ENCODE measurements at places on chromosomes 2 and 18. TPM values are rescaled to one million over a fixed set of nuclear protein-coding genes. Genes with fewer than 3 reads are reported as not detected.

DNA sequence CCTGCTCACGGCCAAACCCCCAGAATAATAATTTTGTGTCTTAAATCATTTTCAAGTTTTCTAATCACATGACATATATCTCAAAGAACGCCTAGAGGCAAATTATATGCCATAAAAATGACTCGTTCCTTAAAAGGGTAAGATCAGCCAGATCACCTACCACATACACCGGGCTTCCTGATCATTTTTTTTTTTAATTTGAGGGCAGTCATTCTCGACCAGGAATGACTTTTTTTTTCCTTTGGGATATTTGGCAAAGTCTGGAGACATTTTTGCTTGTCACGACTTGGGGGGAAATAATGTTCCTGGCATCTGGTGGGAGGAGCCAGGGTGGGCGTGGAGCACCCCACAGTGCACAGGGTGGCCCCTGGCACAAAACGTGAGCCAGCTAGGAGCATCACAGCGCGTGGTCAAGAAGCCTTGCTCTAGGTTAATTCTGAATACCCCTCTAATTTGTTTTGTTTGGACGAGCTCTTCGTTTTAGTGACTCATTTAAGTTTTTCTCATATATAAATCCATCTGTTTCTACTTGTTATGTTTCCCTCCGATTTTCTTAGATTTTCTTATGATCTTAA, 94.9 kb downstream of the TWIST2 start:
- H3K36me3 ChIP-seq, result no peaks in the 10 kb centered on the region
- no peak overlapping the region for H3K4me3 ChIP-seq
- H3K4me1 ChIP-seq, result no peaks in the 10 kb centered on the region
- H3K27me3 ChIP-seq, result no peaks in the 10 kb centered on the region

DNA sequence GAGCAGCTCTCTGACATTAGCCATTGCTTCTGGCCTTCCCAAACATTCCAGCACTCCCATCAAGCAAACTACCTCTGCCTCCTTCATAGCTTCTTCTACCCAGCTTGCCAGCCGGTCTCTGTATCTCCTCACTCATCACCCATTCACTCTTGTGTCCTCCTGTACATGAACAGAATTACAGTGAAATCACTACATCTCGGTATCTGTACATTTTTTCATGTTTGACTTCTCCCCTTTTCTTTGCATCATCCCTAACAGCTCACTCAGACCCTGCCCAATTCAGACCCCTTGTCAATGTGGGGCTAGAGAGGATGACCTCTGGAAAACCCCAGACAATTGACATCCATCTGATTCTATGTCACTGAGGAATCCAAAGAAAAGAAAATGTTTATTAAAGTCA, 335.8 kb downstream of the TNS1 start:
- no peaks in the 10 kb centered on the region for H3K36me3 ChIP-seq
- no peaks in the 10 kb centered on the region for H3K27me3 ChIP-seq

GRCh38 chr2:31107591-31108300, 30.5 kb downstream of the GALNT14 start:
- H3K4me3 ChIP-seq, result no peak overlapping the region
- H3K4me1 ChIP-seq, result no peaks in the 10 kb centered on the region

DNA sequence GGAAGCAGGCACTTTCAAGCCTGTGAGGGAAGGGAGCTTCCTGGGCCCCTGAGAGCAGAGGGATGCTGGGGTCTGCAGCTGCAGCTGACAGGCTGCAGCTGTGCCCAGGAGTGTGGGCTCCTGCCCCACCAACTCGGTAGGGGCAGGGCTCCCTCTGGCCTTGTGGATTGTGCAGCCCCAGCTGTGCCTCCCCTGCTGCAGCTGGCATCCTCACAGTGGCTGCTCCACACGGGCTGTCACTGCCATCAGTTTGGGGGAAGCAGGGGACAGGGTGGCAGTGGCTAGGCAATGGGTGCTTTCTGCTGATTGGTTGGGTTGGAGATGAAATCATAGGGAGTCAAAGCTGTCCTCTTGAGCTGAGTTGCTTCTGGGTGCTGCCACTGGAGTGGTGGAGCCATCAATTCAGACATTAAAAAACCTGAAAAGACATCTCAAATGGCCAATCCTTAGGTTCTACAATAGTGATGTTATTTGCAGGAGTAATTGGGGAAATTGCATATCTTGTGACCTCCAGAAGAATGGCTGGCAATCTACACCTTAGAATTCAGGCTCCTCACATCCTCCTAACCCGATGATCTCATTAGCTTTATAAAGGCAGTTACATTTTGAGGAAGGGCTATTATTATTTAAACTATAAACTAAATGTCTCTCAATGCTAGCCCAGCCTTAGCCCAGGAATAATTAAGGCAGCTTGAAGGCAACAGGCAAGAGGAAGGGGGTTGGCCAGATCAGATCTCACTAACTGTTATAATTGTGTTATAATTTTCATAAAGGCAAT, 41.3 kb downstream of the FAM171B start:
- H3K4me1 ChIP-seq, result no peaks in the 10 kb centered on the region
- no peak overlapping the region for H3K4me3 ChIP-seq
- no peak for DNase-seq
- no peaks in the 10 kb centered on the region for H3K27me3 ChIP-seq

GRCh38 chr2:71453404-71454220, at the start of gene DYSF:
Gene DYSF (plus strand): TSS chr2:71453561.
- peak within 1 kb of the TSS; percentile 36 for H3K4me3 ChIP-seq
- H3K4me1 ChIP-seq, result peaks cover 4% of the 10 kb centered on the region
- peaks cover 10% of the 10 kb centered on the region for H3K27me3 ChIP-seq
- no peak for DNase-seq
- no peaks in the 10 kb centered on the region for H3K36me3 ChIP-seq
- H3K27ac ChIP-seq, result peak within 1 kb of the TSS; percentile 2

The GKN1 gene
- not detected for total RNA-seq

The TDRD15 gene
- not detected for total RNA-seq

The IL37 gene
- total RNA-seq, result 0.99 TPM
